Fibroblast of skin of left quadriceps (primary cell): ENCODE measurements at places on chromosomes 6 and 20.

DNA sequence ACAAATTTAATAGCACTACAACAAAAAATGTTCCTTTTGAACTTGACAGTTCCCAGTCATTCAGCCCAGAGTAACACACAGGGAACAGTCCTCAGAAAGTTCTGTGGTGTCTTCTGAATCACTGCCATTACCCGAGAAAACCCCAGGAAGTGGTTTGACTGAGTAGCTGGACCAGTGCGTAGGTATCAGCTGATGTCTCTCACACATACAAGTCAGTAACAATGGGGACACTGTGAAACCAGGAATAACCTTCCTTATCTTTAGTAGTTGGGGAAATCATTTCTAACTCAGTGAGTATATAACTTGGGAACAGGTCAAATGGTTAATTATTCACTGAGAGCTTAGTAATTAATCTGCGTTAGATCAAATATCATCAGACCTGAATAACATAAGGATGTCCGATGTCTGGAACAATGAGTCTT, 73.1 kb downstream of the HIVEP2 start:
- peak; percentile 38 for DNase-seq

- peak; percentile 74 for DNase-seq
Measured at GRCh38 chr6:156658186-156658965, 118.8 kb upstream of the ARID1B start.

- DNase-seq, result no peak
Measured at GRCh38 chr20:63509088-63509564, 10.2 kb upstream of the EEF1A2 start.

- no peak for DNase-seq
Measured at GRCh38 chr6:23096876-23097275, 527.5 kb downstream of the HDGFL1 start.

GRCh38 chr20:44350567-44350966, 4.9 kb upstream of the HNF4A start:
- DNase-seq, result no peak

DNA sequence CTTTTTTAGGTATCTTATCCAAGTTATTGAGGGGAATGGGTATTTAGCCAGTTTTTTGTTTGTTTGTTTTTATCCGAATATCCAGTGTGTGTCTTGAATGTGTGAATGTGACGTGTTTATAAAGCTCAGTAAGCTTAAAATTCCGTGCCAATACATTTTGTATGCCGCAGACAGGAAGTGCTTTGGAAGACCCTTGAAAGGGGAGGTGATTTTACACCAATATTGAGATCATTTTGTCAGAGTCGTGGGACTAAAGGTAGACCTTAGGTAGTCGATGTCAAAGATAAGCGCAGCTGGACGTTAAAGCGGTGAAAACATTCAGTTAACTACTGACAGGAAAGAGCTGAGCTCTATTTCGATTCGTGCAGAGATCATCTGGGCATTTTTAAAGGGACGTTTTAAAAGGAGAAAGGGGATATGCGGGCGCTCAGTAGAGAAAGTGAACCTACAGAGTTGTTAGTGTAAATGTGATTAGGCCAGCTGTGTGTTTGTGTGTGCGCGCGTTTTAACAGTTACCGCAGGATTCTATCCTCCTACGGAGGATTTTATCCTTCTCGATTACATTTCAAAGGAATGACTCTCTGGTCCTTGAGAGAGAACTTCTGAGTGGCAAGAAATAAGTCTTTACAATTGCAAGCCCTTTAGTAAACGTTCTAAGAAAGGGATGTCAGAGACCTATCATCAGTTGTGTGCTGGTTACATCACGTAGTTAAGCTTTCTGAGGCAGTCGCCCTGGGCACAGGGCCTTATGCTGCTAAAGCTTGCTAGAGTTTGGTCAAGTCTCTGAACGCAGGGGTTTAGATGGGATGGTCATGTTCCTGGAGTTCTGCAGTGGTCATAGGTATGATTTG, 625 bp upstream of the ECHDC1 start:
- no peak for DNase-seq
